CD8-positive, alpha-beta memory T cell (primary cell): ENCODE measurements at places on chromosomes 2 and 18. TPM values are rescaled to one million over a fixed set of nuclear protein-coding genes. Genes with fewer than 3 reads are reported as not detected.
A peak's percentile ranks its signal among the peaks of the same experiment; 100 is the strongest.

DNA sequence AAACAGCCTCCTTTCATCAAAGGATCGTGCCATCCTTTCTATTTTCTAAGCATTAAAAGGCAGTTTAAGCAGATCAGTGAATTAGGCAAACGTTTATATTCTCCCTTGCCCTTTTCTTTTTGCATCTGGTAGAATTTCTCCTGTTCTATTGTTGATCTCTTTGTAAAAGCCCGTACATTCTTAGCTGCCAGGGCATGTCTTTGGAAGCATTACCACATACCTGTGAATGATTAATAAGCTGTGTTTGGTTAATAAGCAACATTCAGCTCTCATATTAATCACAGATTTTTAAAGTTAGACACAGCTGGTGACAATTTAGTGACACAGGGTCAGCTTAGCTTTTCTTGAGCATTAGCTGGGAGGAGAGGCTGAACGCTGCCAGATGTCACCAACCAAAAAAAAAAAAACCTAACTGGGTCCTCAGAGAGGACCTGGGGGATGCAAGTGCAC lies 33.8 kb upstream of the CYP1B1 start:
- H3K4me3 ChIP-seq: no peak overlapping the region
- H3K27me3 ChIP-seq: no peaks in the 10 kb centered on the region
- no peak for DNase-seq
- no peak overlapping the region for H3K27ac ChIP-seq
- H3K4me1 ChIP-seq: no peaks in the 10 kb centered on the region

GRCh38 chr2:217725409-217725808 lies 277.4 kb downstream of the TNS1 start:
- no peaks in the 10 kb centered on the region for H3K36me3 ChIP-seq
- no peaks in the 10 kb centered on the region for H3K4me1 ChIP-seq
- H3K27me3 ChIP-seq: no peaks in the 10 kb centered on the region
- H3K27ac ChIP-seq: no peak overlapping the region
- DNase-seq: no peak

- DNase-seq: no peak
- H3K27ac ChIP-seq: no peak overlapping the region
- no peaks in the 10 kb centered on the region for H3K36me3 ChIP-seq
Measured at GRCh38 chr2:173414823-173415322, 60.2 kb downstream of the CDCA7 start.

The DCDC2C gene
- total RNA-seq: not detected

DNA sequence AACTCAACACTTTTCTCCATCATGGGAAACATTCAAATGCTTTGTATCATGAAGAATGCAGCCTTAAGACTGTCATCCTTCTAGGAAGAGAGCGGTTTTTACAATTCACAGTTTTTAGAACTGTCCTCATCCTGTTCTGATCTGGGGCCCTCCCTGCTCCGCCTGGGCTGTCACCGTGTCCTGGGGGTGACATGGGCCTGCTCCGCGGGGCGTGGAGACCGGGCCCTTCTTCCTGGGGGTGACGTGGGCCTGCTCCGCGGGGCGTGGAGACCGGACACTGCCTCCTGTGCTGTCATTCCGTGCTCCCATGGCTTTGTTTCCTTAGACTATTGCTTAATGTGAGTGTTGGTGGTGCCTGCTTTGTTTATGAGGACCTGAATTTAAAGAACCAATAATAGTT lies 122.8 kb downstream of the TMEM18 start:
- no peaks in the 10 kb centered on the region for H3K27me3 ChIP-seq
- H3K4me3 ChIP-seq: no peak overlapping the region
- DNase-seq: no peak
- no peak overlapping the region for H3K27ac ChIP-seq

The OST4 gene
- 346 TPM for total RNA-seq

- no peak overlapping the region for H3K4me3 ChIP-seq
- H3K27me3 ChIP-seq: no peaks in the 10 kb centered on the region
- no peak overlapping the region for H3K27ac ChIP-seq
- no peak for DNase-seq
Measured at GRCh38 chr2:186603286-186603685, 13.4 kb downstream of the ITGAV start.

DNA sequence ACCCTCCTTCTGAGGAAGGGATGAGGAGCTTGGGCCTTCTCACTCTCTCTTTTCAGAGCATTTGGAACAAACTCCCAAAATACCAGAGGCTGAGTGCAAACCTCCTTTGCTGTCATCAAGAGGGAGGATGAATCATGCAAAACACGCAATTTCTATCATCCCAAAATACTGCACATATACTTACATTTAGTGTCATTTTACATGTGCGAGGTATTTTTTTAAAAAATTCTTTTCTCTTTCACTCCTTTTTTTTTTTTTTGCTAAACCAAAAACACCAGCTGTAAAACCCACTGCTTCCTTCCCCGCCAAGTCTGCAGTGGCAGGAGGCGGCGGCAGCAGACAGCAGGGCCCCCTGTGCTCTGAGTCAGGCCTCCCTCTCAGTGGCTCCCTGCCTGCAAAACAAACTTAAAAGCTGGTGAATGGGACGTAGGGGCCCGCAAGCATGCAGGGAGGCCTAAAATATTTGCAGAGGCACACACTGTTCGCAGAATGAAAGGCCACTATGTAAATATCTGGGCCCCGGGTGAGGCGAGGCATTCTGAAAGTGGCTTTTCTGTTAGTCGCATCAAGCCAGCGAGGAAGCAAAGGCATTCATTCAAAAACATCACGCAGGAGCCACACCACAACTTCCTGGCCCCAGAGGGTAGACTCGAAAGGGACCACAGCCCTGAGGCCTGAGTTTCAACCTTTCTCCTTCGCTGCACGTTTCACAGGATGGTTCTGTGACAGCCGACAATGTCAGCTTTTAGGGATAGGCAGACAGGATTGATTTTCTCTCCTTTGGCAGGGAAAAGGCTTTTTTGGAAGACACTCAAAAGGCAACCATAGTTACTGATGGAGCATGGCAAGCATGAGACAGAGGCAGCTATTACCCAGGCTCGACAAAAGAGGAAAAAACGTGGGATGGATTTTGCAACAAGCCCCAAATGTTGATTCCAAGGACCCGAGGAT lies 73.4 kb downstream of the ACTR2 start:
- no peaks in the 10 kb centered on the region for H3K36me3 ChIP-seq
- H3K4me1 ChIP-seq: peaks cover 37% of the 10 kb centered on the region
- peak overlapping the region; percentile 53 for H3K4me3 ChIP-seq
- DNase-seq: peak; percentile 46
- H3K27ac ChIP-seq: peak overlapping the region; percentile 28

GRCh38 chr2:62343206-62343605 lies 147.3 kb downstream of the B3GNT2 start:
- H3K27me3 ChIP-seq: no peaks in the 10 kb centered on the region
- DNase-seq: no peak
- H3K36me3 ChIP-seq: no peaks in the 10 kb centered on the region
- no peaks in the 10 kb centered on the region for H3K4me1 ChIP-seq

- H3K36me3 ChIP-seq: no peaks in the 10 kb centered on the region
- H3K27me3 ChIP-seq: no peaks in the 10 kb centered on the region
- no peak overlapping the region for H3K4me3 ChIP-seq
- H3K4me1 ChIP-seq: no peaks in the 10 kb centered on the region
Measured at GRCh38 chr18:44799382-44799906, 118.8 kb downstream of the SETBP1 start.

DNA sequence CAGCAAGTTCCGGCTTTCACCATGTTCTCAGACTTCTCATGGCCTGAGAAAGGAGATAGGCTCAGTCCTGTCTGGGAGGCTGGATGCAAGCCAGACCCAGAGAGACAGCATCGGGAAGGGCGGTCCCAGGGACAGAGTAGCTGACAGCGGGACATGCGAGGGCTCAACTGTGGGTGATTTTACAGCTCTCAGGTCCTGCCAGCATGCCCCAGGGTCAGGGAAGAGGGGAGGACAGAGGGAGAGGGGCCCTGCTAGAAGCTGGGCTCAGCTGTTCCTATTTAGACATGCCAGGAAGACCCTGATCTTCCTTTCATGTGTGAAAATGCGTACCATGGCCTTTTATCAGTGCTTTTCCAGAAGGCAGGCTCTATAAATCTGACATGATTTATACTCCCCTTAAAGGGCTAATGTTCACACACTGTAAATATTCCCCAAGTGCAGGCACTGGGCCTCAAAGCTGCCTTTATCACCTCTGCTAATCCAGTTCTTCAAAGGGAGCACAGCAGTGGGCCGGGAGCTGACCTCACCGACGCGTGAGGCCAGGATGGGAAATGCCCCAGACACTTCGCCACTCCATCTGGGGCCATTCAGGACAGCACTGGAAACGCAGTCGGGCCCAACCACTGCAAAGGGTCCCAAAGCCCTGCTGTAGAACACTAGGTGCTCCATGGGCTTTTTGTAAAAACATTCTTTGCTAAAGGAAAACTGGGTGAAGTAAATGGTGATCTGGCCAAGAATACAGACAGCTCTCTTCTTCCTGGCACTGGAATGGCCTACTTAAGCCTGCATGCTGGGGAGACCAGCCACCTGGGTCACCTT lies 96.1 kb upstream of the LMAN1 start:
- DNase-seq: no peak
- H3K27ac ChIP-seq: no peak overlapping the region
- no peaks in the 10 kb centered on the region for H3K4me1 ChIP-seq
- H3K36me3 ChIP-seq: no peaks in the 10 kb centered on the region

The DGUOK gene
- total RNA-seq: 98.8 TPM

The SERPINB10 gene
- total RNA-seq: not detected

DNA sequence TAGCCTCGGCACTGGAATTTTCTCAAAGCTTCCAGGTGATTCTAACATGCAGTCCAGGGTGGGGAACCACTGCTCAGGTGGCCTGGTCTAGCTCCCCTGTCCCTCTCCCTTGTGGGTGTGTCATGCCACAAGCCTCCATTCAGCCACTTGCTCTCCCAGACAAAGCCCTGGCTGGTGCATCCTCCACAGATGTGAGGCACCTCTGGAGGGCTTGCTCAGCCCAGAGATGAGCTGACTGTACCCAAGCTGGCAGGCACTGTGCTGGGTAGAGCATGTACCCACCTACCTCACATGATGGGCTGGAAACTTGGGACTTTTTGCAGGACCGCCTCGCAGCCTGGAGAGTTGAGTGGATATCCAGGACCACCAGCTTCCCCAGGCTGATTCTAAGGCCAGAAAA lies 88.1 kb downstream of the ZBTB7C start:
- H3K4me1 ChIP-seq: no peaks in the 10 kb centered on the region
- H3K27ac ChIP-seq: no peak overlapping the region
- no peak for DNase-seq
- no peak overlapping the region for H3K4me3 ChIP-seq
- no peaks in the 10 kb centered on the region for H3K36me3 ChIP-seq

DNA sequence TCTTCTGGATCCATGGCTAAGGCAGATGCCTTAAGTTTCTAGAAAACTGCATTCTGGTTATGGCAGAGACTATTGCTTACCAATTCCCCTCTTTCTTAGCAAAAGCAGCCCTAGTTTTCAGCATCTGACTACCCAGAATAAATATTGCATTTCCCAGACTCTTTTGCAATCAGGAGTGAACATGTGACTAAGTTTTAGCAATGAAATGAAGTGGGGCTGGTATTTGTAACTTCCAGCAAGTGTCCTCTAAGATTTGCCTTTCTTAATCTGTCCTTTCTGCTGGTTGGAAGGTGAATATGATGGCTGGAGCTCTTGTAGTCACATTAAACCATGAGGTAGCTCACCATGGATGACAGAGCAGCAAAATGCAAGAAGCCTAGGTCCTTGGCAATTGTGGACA lies 132.9 kb upstream of the PKDCC start:
- no peaks in the 10 kb centered on the region for H3K36me3 ChIP-seq
- no peaks in the 10 kb centered on the region for H3K27me3 ChIP-seq
- no peak for DNase-seq
- H3K4me3 ChIP-seq: no peak overlapping the region

GRCh38 chr2:115299199-115299598 lies 856.8 kb downstream of the DPP10 start:
- H3K4me3 ChIP-seq: no peak overlapping the region
- H3K4me1 ChIP-seq: no peaks in the 10 kb centered on the region
- H3K27me3 ChIP-seq: no peaks in the 10 kb centered on the region
- no peaks in the 10 kb centered on the region for H3K36me3 ChIP-seq
- H3K27ac ChIP-seq: no peak overlapping the region

The C2orf80 gene
- total RNA-seq: not detected
